Hepatocyte (in vitro differentiated cells): ENCODE measurements at places on chromosomes 6 and 20.
A peak's percentile ranks its signal among the peaks of the same experiment; 100 is the strongest.

GRCh38 chr6:75206576-75207342 is 906 bp upstream of the COL12A1 start:
- DNase-seq: peak; percentile 32

- no peak for DNase-seq
Observed at GRCh38 chr20:31943052-31943471, 8.8 kb downstream of the PDRG1 start.

- no peak for DNase-seq
Observed at GRCh38 chr6:101443315-101443714, 49.8 kb downstream of the GRIK2 start.

- no peak for DNase-seq
Observed at GRCh38 chr6:113598786-113599185, 258.4 kb upstream of the MARCKS start.
